ENCODE measurements at places on chromosomes 12 and 14. TPM values are rescaled to one million over a fixed set of nuclear protein-coding genes. Genes with fewer than 3 reads are reported as not detected.

DNA sequence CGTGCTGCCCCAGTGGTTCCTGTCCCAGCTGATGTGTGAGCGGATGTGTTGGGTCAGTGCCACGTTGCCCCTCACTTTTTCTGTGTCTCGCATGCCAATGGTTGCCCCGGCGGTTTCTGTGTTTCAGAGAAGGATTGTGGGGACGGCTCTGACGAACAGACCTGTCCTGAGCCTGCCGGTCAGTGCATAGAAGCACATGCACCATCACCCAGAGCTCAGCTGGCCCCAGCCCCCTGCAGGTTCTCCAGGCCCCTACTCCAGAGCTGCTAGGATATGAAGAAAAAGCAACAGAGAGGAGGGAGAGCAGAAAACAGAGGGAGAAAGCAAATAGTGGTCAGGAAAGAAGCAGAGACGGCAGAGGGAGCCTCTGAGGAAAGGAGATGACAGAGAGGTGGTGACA is 20.6 kb upstream of the LRP1-AS start:
- DNase-seq: peak; percentile 33
- no peaks in the 10 kb centered on the region for H3K36me3 ChIP-seq
- H3K27ac ChIP-seq: no peak overlapping the region
- H3K4me3 ChIP-seq: no peak overlapping the region

GRCh38 chr14:29410581-29410980 is 517.1 kb downstream of the PRKD1 start:
- H3K4me1 ChIP-seq: no peaks in the 10 kb centered on the region
- DNase-seq: no peak
- no peak overlapping the region for H3K4me3 ChIP-seq

Gene ADAMTS20
- not detected for total RNA-seq

Gene TAMALIN
- 8.6 TPM for total RNA-seq

DNA sequence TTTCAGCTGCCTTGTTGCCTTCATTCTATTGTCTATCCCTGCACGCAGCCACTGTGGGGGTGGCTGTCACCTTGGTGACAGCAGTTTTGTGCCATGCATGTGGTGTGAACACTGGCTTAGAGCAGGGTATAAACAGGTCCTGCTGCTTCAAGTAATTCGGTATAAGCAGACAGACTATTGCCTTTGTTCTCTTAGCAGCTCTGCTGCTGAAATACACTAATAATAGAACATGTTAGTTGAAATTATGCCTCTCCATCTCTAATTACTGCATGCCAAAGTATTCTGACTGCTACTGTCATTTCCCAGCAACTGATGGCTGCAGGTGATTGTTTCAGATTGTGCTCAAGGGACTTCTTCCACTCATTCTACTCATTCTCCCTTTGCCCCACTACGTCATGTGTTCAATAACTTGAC is 34.6 kb downstream of the PTPRO start:
- no peaks in the 10 kb centered on the region for H3K36me3 ChIP-seq
- DNase-seq: no peak
- no peaks in the 10 kb centered on the region for H3K4me1 ChIP-seq
- no peaks in the 10 kb centered on the region for H3K27me3 ChIP-seq
- H3K4me3 ChIP-seq: no peak overlapping the region

GRCh38 chr14:22471545-22472121 is 117.4 kb downstream of the DAD1 start:
- H3K36me3 ChIP-seq: no peaks in the 10 kb centered on the region
- H3K27me3 ChIP-seq: no peaks in the 10 kb centered on the region
- H3K4me3 ChIP-seq: no peak overlapping the region
- H3K4me1 ChIP-seq: no peaks in the 10 kb centered on the region

Gene KIF26A
- total RNA-seq: 5.3 TPM

Gene ABHD12B
- not detected for total RNA-seq

Data from pancreas (tissue), 10 donors.